Nucleus accumbens (tissue), 56 donors: ENCODE measurements at places on chromosomes 6 and 20.

GRCh38 chr20:51553897-51554486, 11.5 kb upstream of the NFATC2 start:
- no peak for DNase-seq

DNA sequence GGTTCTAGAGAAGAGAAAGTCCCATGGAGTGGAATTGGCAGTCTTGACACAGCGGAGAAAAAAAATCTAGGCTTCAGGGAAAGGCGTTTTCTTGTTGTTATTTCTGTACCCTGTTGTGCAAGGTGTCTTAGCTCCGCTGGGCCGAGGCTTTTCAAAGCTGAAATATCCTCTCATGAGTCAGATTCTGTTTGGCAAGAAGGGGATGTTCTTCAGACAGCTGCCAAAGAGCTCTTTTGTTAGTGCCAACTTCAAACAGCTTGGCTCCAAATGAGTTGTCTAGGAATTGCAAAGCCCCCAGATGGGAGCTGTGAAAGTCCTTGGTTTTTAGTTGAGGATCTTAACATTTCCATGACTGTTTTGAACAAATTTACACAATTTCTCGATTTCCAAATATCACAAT, 45.6 kb downstream of the LRRN4 start:
- DNase-seq, result no peak

GRCh38 chr6:125759959-125760457, 10.6 kb downstream of the HEY2 start:
- DNase-seq, result no peak

- DNase-seq, result no peak
Measured at GRCh38 chr6:129843573-129843972, 17.5 kb downstream of the TMEM244 start.

GRCh38 chr6:10540073-10540746, 19.1 kb downstream of the GCNT2 start:
- DNase-seq, result no peak

- no peak for DNase-seq
Measured at GRCh38 chr20:42635699-42636411, 553.9 kb downstream of the PTPRT start.

DNA sequence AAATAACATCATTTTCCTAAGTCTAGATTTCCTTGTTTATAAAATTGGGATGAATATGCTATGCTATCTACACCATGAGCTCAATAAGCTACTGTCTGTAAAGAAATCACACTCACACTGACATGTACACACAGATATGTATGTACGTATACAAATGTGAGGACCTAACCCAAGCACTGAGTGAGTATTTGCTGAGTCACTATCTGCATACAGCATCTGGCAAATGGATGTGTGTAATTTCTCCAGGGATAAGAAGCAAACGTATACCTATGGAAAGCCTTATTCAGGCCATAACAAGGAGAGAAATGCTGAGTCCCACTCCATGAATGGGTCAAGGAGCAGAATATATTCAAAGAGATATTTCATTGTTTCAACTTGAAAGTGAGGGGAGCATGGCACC, 153.9 kb downstream of the LPA start:
- DNase-seq, result no peak
